Stimulated activated CD8-positive, alpha-beta memory T cell treated with anti-CD3 and anti-CD28 coated beads, Interleukin-7, amount 100 ng/mL, for 1 hour (primary cell): ENCODE measurements at places on chromosomes 11 and 22.

- no peak for DNase-seq
Observed at GRCh38 chr11:76365038-76365679, 15.8 kb downstream of the THAP12 start.

GRCh38 chr11:103297900-103298299, 188.7 kb downstream of the DYNC2H1 start:
- no peak for DNase-seq

GRCh38 chr22:21646608-21647590, 4.8 kb downstream of the SDF2L1 start:
- peak; percentile 58 for DNase-seq

DNA sequence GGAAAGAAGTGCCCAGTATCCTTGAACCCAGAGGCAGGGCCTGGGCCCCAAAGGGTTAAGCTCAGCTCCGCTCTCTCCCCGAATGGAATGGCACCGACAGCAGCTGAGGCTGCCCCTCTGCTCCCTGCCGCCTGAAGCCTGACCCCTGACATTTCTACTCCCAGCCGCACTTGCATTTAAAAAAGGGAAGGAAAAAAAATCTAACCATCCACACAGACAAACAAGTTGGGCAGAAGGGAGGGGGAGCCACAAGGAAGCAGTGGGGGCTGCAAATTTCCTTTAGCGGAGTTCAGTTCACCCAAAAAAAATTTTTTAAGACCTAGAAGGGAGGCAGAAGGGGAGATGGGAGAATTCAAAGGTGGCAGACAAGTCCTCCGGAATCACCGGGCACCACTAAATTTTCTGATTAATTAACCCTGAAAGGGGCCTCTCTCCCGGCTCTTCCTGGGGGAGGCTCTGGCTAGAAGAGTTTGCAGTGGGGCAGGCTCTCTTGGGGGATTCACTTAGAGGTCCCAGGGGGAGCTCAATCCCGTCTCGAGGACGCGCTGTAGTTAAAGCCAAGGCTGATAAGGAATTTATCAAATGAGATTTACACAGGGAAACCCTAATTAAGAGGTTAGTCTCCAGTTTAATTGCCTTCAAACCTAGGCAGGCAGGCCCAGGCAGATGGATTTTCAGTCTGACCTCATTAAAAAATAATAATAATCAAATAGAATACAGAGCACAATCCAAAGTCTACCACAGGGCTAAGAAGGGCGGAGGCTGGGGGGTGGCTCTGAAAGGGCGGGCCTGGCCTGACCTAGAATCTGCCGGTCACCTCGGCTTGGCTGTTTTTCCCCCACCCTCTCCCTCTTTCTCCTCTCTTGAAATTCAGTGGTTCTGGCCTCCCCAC, 25.6 kb downstream of the MN1 start:
- DNase-seq: no peak

- DNase-seq: no peak
Observed at GRCh38 chr11:121478895-121479697, 26.3 kb upstream of the SORL1-AS1 start.

DNA sequence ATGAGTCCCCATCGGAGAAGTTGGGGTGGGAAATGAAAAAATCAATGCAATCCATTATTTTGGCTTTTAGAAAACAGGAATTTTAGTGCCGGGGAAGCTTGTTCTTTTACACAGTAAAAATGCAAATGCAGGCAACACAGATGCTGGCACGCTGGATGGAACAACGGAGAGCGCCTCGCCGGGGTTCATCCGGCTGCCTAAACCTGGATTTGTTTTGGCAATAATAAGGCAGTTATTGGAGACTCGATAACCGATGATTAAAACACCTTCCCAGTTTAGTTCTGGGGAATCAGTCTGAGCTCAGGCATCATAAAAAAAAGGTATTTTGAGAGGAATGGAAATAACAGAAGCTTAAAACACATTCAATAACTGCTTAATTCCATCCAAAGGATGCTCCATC, 2.9 kb downstream of the DSCAML1 start:
- DNase-seq: no peak

- no peak for DNase-seq
Observed at GRCh38 chr11:60394666-60395380, 1.4 kb upstream of the MS4A14 start.

- no peak for DNase-seq
Observed at GRCh38 chr22:41445129-41446056, 1.2 kb downstream of the TOB2 start.

DNA sequence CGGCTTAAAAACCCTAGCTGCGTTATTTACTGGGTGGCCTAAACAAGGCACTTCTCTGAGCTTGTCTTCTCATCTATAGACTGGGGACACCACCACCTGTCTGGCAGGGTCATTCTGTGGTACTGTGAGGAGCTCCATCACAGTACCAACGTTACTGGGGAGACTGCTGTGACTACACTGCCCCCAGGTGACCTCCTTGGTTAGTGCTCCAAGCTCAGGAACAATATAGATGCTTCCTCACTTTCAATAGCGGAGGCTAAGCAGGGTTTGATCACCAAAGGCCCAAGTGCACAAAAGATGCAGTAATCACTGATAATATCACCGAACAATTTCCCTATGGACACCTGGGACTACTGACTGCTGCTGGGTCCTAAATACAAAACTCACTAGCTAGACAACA, 18.8 kb downstream of the PRPF19 start:
- no peak for DNase-seq

DNA sequence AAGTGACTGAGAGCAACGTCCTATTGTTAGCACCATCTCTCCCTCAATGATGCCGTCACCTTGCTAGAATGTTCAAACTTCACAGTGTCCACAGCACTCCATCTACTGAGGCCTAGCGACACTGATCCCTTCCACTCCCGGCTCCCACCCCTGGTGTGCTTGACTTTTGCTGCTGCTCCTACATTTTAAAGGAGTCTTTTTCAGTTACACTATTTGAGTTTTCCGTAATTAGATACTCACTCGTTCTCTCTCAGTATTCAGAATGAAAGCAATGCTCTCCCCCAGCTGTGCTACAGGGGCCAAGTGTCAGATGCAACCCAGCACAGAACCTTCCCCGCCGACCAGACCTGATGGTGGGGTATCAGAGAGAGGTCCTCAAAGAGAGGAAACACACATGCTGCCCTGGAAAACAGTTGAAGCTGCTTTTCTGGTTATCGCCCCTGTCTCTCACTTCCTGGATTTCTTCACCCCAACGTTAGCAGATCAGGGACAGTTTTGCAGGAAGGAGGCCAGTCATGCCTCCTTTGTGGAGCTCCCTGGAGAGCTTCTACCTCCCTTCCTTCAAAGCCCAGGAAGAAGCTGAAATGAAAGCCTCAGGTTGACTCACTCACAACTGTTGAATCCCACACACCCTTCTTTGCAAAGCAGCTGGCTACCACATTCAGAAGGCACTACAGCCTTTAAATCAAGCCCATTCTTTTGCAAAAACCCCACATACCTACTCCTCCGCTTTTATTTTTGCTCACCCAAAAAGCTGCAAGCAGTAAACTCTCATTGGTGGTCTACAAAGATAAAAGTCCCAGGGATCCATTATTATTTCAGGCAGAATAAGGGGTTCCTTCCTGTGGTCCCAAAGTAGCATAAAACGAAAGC, 23.5 kb downstream of the LARGE1 start:
- DNase-seq: no peak

DNA sequence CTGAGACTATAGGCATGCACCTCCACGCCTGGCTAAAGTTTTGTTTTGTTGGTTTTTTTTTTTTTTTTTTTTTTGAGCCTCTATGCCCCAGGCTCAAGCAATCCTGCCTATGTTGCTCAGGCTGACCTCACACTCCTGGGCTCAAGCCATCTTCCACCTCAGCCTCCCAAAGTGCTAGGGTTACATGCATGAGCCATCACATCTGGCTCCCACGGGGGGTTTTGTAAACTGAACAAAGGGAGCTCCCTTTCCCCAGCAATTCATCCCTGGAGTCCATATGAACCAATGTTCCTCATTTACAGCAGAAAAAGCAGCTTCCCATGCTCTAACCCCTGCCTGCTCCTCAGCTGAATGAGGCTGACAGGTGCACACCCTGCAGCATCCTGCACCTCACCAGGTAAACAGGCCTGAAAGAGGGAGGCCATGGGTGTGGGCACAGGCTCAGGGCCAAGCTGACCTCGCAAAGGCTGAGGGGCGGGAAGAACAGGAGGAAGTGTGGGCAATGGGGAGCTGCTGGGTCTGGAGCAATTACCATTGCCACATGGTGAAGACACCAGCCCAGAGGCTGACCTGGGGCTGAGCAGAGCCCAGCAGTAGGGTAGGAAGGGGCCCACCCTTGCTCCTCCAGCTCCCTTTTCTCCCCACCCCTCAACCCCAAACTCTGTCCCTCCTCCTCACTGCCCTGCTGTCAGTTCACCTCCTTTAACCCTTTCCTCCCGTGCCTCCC, 58.2 kb downstream of the RBX1 start:
- DNase-seq: no peak

DNA sequence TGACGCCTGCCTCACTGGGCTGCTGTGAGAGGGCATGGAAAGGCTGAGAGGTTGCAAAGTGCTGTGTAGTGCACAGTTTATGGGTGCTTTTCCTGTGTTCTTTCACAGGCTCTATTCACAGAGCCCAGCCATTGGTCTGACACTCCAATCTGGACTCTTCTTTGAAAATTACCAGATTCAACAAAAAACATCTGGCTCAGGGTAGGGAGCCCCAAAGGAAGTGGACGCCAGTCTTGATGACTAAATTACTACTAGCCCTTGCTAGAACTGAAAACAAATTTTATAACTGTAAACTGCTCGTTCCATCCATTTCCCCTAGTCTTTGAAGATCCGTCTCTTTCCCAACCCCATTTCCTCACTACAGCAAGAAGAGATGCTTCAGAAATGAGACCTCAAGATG, 178.6 kb downstream of the TENM4 start:
- no peak for DNase-seq

DNA sequence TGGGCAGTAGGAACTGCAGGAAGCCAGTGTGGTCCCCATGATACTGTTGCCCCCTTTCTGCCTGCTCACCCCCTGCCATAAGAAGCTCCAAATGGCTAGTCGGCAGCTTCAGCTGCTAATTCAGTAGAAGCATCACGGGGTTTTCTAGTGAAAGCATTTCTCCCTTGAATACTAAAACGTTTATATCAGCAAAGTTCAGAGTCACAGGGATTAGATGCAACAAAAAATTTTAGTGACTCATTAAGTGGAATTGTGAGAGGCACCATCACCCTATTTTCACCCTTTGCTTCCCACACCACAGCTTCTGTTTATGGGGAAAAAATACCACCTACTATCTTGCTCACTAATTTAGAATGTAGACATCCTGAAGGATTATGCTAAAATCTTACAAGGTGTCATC, 25.2 kb downstream of the RAB39A start:
- no peak for DNase-seq

GRCh38 chr22:22103078-22103875, 120.7 kb upstream of the TOP3B start:
- no peak for DNase-seq

- no peak for DNase-seq
Observed at GRCh38 chr22:24450610-24451009, 23.2 kb downstream of the ADORA2A start.

DNA sequence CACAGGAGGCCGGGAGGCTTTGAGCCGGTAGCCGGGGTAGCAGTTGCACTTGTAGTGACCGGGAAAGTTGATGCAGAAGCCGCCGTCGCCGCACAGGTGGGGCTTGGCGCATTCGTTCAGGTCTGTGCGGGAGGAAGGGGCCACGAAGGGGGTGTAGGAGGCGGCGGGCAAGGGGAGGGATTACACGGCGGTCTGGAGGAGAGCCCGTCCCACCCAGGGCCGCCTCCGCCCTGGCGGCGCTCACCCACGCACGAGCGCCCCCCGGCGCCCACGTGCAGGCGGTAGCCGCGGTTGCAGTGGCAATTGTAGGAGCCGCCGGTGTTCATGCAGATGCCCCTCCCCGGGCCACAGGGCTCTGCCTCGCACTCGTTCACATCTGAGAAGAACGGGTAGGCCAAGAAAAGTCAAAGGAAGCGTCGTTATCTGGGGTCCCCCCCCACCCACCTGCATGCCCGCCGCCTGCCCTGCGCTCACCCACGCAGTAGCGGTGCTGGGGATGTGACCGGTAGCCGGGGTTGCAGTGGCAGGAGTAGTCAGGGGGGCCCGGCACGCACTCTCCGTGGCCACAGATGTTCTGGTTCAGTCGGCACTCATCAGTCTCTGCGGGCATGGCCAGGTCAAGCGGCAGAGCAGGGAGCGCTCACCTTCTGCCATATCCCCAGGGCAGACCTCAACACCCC, 10.6 kb downstream of the LTBP3 start:
- no peak for DNase-seq

DNA sequence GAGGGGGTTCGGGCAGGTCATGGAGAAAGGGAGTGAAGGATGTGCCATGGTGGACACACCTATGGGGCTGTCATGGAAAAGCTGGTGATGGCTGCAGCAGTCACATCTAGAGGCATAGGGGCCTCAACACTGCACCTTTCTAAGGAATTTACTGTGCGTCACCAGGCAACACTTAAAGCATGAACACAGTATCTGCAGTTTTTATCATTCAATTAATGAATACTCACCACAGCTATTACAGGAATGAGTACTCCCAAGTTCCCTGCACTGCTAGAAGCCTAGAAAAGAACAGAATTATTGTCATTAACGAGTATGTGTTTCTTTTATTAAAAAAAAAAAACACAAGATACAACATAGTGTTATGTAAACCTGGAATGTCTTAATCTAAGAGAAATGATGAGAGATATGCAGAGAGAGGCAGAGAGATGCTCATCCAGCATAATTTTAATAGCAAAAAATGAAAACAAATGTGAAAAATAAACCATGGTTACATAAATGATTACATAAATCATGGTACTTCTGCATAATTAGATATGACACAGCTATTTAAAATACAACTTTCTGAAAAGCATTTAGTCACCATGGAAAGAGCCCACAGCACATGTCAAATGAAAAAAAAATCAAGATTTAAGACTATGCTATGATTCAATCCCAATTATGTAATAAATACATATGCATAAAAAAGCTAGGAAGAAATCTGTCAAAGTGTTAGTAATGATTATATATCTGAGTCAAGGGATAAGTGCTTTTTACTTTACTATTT, 19.2 kb downstream of the SERPIND1 start:
- DNase-seq: no peak

- no peak for DNase-seq
Observed at GRCh38 chr11:61747967-61748285, 4.5 kb upstream of the MYRF start.

- DNase-seq: no peak
Observed at GRCh38 chr11:45620243-45620642, 45.2 kb downstream of the CHST1 start.

DNA sequence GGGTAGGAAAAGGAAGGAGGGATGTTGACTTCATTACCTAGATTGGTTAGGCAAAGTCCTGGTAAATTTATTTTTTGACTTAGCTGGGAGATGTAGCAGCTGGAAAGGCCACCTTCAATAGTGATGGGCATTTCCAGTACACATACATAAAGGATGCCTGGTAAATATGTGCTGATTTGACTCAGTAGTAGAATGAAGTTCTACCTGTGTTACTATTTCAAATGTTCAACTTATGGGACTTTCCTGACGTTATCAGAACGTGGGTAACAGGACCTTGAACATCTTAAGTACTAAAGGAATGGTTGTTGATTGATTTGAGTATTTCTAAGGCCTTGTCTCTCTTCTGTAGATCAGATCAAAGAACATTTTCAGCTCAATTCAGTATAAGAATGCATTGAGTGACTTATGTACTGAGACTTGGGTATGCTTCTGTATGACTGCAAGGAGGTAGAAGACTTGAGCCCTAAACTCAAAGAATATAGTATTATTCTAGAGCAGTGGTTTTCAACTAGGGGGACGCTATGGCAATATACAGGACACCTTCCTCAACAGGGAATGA, 27.1 kb downstream of the RNF121 start:
- DNase-seq: no peak

- no peak for DNase-seq
Observed at GRCh38 chr11:57479021-57479663, 18.8 kb downstream of the RTN4RL2 start.

GRCh38 chr22:41022470-41023298, 69.7 kb upstream of the EP300 start:
- DNase-seq: peak; percentile 46
